ENCODE measurements at places on chromosomes 12 and 14.

DNA sequence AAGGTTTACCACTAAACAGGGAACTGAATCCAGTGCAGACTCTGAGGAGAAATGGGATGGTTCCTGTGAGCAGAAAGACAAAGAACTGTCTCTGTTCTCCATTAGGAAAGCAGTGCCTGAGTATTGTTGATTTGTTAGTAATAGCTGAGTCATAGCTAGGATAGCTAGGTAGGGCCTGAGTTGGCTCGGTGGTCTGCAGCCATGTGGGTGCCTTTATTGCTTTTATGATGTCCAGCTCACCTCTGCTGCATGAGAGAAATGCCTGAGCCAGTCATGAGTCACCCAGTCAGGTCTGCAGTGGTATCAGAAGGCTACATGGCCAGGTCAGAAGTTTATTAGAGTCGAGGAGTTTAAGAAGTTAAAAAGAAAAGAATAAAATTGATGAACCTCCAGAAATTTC lies 24.2 kb downstream of the TRHDE start:
- peak; percentile 65 for DNase-seq

DNA sequence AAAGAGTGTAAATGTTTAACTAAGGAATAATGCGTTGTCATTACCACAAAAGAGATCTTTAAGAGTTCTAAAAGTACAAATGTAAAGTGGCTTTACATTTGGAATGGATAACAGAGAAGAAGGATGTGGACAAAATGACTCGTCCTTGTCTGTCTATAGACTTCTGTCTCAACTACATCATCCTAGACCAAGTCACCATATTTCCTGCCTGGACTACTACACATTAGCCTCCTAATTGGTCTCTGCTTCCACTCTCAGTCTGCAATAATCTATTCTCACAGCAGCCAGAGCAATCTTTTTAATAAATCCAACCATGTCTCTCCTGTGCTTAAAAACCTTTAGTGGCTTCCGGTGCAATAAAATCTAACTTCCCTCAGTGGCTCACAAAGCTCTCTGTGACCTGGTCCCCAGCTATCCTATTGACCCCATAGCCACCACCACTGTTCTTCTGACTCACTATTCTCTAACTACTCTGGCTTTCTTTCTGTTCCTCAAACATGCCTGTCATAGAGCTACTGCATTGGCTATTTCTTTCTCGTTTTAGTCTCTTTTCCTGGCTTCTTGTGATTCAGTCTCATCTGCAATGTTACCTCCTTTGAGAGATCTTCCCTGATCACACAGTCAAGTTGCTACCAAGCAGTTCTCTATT lies 91.1 kb downstream of the MYF5 start:
- DNase-seq, result peak; percentile 15

GRCh38 chr12:13000925-13001774 lies 1.1 kb upstream of the HEBP1 start:
- peak; percentile 42 for DNase-seq

DNA sequence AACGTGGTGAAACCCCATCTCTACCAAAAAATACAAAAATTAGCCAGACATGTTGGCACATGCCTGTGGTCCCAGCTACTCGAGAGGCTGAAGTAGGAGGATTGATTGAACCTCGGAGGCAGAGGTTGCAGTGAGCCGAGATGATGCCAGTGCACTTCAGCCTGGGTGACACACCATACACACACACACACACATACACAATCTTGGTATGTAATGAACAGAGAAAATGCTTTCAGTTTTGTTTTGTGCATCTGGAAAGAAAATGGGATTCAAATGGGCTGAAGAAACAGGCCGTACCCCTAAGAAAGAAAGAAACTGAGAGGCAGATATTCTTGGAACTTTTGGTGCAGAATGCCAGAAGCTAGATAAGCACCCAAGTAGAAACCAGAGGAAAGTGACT lies 107.2 kb downstream of the PDE3A start:
- peak; percentile 32 for DNase-seq

DNA sequence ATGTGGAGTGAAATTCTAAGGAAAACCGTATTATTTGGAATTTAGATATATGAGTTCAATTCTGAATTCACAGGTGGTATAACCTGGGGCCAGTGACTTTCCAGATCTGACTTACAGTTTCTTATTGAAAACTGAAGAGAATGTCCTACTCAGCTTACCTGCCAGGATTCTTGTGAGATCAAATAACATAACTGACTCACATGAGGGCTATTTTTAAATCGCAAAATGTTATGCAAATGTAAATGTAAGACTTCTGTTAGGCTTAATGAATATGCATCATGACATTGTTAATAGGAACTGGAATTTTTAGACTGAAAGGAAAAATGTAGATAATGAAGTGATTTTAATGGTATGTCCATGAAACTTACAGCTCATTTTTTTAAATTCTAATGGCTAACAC lies 1142.1 kb downstream of the FLRT2 start:
- DNase-seq, result no peak

DNA sequence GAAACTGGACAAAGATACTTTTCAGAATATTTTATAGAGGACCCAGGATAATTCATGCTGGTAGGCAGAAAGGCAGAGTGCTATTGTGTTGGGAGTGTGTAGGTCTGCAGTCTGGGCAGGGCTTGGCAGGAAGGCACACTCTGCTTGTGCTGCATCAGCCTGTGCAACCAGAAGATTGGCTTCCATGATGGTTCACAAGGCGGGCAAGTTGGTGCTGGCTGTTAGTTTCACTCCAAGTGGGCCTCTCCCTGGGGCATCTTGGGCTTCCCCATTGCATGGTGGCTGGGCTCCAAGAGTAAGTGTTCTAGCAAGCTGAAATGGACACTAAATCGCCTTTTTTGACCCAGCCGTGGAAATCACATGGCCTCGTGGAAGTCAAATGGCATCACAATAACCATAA lies 1.8 kb upstream of the UBE2N start:
- DNase-seq, result no peak

DNA sequence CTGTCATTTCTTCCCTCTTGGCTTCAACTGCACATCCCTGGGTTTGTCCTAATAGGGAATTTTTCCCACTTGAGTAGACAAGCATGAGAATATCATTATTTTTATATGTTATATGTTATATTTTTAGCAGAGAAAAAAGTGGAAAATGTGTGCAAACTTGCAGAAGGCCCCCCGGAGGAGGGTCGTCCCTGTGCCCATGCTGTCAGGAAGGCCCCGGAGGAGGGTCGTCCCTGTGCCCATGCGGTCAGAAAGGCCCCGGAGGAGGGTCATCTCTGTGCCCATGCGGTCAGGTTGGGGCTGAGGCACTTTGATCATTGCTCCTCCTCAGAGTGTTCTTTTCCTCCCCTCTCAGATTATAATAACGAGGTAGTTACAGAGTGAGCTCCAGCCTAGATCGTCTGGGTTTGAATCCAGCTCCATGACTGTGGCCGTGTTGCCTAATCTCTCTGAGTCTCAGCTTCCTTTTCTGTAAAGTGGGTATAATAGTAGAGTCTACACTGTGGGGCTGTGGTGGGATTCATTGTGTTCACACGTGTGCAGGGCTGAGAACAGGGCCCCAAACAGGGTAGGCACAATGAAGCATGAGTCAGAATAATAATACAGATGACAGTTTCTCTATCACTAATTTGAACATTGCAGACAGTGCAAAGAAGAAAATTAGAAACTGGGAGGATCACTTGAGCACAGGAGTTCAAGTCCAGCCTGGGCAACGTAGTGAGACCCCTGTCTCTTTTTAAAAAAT lies 33.4 kb downstream of the ELK3 start:
- no peak for DNase-seq

GRCh38 chr12:56188778-56189098 lies 545 bp downstream of the SMARCC2 start:
- no peak for DNase-seq

GRCh38 chr12:62933602-62934238 lies 1.2 kb downstream of the PPM1H start:
- no peak for DNase-seq

GRCh38 chr12:110102255-110102654 lies 21.9 kb upstream of the IFT81 start:
- peak; percentile 87 for DNase-seq

- no peak for DNase-seq
These were observed 2.8 kb downstream of the TCP11L2 start for GRCh38 chr12:106305376-106305775.

DNA sequence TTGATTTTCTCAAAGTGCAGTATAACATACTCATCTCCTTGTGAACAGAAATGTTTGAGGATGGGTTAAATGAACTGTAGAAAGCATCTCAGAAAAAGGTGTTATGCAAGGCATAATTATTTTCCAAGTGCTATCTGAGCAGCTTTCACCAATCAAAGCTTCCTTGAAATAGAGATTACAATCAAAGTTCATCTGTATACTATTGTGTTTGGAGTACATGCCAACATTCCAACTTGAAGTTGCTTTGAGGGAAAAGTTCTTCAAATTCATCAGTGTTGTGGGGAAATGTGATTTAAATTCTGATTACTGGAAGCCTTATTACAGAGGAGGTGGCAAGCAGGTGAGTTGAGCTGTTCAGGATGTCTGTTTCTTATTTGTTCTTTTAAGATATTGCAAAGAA lies 68.2 kb downstream of the TMTC2 start:
- DNase-seq, result no peak

DNA sequence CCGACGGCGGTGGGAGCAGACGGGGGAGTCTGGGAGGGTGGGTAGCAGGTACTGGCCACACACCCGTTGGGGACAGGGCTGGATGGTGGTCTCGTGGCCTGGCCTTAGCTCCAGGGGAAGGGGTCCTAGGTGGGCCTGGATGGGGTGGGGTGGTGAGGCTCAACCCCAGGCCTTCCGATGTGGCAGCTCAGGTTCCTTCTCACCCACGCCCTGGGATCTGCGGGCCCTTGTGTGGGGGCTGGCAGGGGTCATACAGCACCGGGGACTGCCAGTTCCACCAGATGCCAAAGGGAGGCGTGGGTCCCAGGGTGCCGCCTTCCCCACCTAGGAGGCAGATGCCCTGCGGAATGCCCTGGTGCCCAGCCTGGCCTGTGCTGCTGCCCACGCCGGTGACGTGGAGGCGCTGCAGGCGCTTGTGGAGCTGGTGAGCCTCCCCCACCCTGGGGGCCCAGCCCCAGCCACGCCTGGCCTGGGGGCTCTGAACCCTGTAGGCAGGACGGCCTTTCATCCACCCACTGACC lies 21.0 kb downstream of the ASPG start:
- DNase-seq, result no peak

GRCh38 chr12:121652767-121653497 lies 16.5 kb downstream of the MORN3 start:
- no peak for DNase-seq

GRCh38 chr14:53979113-53979681 lies 22.6 kb upstream of the BMP4 start:
- no peak for DNase-seq

DNA sequence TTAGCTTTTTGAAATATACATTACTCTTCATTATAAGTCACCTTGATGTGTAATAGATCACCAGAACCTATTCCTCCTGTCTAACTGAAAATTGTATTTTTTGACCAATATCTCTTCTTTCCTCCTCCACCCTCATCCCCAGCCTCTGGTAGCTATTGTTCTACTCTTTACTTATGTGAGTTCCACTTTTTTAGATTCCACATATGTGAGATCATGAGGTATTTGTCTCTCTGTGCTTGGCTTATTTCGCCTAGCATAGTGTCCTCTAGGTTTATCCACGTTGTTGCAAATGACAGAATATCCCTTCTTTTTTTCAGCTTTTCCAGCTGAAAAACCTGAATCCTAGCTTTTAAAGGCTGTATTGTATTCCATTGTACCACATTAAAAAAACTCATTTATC lies 82.1 kb downstream of the MIPOL1 start:
- no peak for DNase-seq

- DNase-seq, result no peak
These were observed 813 bp upstream of the CCDC184 start for GRCh38 chr12:48182631-48183030.

DNA sequence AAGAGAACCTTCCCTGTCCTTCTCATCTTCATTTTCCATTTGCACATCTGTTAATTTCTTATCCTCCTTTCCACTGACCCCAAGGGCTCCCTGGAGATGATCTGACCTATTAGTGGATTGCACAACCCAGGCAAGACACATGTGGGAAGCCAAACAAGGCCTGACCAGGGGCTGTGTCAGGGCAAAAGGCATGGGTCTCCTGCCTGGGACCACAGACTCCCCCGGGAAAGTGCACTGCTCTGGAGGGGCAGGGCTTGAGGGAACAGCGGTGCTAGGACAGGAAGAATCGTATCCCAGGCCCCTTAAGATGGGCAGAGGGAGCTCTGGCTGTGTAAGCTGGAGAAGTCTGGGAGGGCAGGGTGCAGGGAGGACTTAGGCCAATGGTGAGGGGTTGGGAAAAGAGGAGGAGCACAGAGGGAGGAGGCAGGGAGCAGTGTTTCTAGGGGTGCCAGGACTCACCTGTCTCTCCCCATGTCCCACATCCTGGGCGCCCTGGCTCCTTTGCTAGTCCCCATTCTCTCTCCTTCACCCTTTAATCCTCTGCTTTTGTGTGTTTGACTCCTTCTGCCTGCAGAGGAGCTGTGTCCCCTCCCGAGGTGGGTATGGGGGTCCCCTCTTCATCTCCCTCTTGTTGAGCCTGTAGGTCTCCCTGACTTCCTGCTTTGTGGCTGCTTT lies 25.3 kb downstream of the PLEKHG3 start:
- DNase-seq, result peak; percentile 44

- peak; percentile 8 for DNase-seq
These were observed 310 bp downstream of the BICDL1 start for GRCh38 chr12:119989361-119989730.

DNA sequence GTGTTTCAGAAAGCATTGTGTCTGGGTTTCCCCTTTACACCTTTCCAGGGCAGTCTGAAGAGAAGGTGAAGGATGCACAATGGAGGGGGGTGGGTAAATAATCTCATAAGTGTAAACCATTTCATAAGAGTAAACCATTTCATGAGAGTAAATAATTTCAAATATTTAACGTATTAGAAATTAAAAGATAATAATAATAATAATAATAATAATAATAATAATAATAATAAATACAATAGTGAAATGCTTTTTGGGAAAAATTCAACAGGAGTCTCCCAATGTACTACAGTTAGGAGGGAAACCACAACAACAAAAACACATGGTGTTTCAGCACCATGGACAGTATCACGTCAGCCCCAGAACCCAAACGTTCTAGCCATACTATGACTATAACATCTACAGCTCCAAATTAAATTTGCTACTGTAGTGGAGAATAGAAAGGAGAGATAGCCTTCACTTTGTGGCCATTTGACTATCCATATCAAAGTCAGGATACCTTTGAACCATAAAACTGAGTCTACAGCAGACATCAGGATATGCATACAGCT lies 691.8 kb downstream of the BCL11B start:
- DNase-seq, result no peak

DNA sequence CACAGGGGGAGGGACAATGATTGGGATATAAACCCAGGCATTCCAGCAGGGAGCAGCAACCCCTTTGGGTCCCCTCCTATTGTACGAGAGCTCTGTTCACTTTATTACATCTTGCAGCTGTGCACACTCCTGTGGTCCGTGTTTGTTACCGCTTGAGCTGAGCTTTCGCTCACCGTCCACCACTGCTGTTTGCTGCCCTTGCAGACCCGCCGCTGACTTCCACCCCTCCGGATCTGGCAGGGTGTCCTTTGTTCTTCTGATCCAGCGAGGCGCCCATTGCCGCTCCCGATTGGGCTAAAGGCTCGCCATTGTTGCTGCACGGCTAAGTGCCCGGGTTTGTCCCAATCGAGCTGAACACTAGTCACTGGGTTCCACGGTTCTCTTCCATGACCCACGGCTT lies 64.1 kb downstream of the E2F7 start:
- DNase-seq, result no peak

All from fibroblast of mammary gland (primary cell).